NCI-H2081 (cell line): ENCODE measurements at places on chromosomes 4 and X.

DNA sequence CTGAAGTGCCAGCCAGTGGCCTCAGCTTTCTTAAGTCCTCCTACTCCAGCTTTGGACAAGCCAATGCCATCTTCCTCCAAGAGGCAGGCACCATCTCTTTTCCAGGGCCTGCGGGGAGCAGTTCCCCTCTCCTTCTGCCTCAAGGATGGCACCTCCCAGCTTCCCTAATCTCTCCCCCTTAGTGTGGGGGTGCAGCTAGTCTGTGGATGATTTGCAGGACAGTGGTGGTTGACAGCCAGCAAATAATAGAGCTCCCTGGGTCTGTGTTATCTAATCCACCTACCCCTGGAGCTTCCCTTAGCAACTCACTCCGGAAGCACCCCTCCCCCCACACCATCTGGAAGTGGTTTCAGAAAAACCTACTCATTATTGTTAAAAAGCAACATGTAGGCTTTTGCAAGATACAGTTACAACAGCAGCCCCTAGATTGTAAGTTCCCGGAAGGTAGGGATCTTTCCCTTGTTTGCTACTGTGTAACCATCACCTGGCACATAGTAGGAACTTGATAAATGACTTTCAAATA lies 247.1 kb downstream of the BCOR start:
- DNase-seq = peak; percentile 14

DNA sequence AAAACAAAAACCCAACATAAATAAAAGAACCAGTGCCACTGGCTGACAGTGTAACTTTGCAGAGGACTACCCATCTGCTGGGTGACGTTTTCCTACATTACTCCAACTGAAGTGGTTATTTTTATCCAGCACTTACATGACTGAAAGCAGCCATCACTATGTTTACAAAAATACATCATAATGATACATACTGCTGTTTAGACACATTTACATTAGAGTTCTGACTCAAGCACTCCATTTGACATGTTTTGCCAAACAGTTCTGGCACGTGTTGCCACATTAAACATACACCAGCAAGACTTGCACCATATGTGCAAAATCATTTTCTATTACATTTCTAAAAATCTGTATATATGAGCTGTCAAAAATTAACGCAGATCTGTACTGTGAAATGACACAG lies 39.6 kb downstream of the BEND4 start:
- DNase-seq = no peak

DNA sequence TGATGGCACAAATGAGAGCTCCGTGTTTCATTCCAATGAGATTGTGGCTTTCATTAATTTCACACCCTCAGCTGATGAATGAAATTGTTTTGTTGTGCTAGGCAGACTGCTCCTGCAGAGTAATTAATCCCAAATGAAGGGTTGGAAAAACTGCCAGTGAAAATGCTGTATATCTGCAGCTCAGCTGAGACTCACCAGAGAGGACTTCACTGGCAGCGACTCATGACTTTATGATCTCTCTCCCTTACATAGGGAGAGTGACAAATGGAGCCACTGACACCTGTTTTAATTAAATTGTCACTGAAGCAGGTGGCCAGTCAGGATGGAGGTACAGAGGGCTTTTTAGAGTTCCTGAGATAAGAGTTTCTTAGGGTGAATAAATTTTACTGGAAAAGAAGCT lies 24.8 kb downstream of the GRXCR1 start:
- peak; percentile 8 for DNase-seq

DNA sequence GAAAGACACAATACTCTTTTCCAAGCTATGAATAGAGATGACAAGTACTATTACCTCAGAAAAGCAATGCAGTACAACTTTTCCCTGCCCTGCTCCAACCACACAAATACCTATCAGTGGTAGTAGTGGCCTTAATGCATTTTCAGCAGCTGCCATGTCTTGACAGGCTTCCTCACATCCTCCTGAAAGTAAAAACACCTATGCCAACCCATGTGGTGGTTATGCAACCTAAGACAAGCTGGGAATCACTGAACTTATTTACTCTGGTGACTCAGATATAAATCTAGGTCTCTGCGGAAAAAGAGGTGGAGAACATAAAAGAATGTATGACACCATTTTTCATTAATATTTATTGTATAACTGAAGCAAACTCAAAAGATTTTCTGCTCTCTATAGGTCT lies 14.5 kb downstream of the WDFY3 start:
- no peak for DNase-seq

- DNase-seq = peak; percentile 34
Measured at GRCh38 chr4:169566021-169566818, 46.2 kb downstream of the NEK1 start.

DNA sequence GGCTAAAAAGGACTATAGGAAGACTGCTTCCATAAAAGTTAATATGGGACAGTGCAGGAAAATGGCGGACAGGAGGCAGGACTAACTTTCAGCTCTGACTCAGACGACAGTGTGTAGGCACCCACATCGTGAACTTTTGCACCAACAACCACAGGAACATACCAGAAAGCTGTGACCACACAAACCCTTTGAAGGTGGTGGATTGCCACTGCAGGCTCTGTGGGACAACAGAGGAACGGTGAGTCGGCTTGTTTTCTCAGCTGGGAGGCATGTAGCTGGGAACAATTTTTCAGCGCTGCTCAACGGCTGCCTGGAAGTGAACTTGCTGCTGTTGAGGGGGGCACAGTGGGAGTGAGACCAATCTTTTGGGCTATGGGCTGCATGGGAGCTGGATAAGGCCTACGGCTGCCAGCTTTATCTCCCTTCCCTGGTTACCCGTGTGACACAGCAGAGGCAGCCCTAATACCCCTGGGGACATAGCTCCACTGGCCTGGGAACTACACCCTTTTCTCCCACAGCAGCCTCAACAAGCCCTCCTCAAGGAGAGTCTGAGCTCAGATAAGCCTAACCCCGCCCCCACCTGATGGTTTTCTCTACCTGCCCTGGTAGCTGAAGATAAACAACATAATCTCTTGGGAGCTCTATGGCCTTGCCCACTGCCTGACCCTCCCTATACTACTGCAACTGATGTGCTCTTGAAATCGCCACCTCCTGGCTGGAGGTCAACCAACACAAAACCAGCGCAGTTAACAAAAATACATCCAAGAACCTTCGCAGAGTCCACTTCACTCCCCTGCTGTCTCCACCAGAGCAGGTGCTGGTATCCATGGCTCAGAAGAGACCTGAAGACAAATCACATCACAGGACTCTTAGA lies 1537.0 kb downstream of the C4orf33 start:
- DNase-seq = no peak

DNA sequence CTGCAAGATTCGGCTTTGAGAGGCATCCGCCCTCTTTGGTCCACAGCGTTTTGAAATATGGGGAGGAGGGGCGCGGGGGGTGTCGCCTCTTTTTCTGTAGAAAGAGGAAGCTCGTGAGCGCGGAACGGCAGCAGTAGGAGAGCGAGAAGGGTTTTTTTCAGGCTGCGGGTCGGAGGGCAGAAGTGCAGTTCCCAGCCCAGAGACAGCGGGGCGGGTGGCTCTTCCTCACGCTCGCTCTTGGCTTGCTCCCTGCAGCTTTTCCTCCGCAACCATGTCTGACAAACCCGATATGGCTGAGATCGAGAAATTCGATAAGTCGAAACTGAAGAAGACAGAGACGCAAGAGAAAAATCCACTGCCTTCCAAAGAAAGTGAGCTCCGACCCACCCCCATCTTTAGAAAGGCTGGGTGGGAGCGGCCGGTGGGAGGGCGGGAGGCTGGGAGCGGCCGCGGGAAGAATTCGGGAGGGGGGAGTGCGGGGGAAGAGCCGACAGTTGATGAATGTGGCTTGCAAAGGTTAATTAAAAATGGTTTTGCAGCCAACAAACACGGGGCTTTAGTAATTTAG lies 1.2 kb downstream of the TMSB4X start:
- peak; percentile 53 for DNase-seq

DNA sequence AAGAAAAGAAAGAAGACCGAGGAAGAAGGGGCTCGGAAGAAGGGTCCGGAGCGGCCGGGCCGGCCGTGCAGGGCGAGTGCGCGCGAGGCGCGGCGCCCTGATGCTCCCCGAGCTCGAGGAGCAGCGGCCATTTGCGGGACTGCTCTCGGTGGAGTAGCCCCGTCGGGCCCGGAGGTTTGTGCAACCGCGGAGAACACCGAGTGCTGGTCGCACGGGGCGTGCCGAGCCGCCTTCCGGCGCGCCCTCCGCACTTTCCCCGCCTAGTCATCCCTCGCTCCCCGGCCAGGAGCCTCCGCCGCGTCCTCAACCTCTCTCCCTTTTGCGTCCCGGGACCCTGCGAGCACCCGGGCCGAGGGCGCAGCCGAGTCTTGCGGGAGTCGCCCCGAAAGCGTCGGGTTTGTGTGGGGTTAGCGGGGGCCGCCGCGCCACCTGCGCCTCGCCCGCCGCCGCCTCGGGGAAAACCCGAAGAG lies 127.4 kb downstream of the LAS1L start:
- no peak for DNase-seq

DNA sequence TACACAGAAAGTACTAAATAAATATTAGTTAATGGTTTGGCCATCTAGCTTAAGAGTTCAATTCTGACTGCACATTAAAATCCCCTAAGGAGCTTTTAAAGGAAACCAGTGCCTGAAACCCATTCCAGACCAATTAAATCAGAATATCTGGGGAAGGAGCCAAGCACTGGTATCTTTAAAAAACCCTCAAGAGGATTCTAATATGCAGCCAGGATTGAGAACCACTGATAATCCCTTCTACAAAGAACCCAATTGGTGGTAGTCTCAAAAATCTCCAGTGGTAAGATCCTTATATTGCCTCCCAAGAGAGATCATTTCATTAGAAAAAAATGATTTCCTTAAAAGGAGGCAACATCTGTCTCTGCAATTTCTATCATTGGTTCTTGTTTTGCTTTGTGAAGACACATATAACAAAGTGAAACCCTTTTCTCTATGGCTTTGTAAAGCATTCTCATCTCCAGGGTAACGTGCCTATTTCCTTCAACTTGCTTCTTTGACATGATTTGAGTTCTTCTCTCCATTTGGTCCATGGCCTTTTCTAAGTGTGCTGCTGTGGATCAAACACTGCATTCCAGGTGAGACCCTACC lies 3.5 kb downstream of the GPR34 start:
- DNase-seq = no peak

DNA sequence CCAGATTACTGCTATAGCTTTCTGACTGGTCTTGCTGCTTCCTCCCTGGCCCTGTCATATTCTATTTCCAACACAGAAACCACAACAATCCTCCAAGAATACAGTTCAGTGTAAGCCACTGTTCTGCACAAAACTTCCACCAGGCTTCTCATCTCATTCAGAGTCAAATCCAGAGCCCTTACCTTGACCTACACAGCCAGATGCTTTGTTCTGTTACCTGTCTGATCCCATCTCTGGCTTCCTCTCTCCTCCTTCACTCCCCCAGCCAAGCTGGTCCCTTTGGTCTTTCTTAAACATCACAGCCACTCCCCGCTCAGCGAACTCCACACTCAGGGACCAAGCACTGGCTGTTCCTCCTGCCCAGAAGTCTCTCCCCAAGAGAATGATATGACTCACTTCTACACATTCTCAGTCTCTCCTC lies 84.8 kb upstream of the BMP2K start:
- no peak for DNase-seq

GRCh38 chr4:5812506-5813229 lies 80.2 kb downstream of the CRMP1 start:
- peak; percentile 62 for DNase-seq

DNA sequence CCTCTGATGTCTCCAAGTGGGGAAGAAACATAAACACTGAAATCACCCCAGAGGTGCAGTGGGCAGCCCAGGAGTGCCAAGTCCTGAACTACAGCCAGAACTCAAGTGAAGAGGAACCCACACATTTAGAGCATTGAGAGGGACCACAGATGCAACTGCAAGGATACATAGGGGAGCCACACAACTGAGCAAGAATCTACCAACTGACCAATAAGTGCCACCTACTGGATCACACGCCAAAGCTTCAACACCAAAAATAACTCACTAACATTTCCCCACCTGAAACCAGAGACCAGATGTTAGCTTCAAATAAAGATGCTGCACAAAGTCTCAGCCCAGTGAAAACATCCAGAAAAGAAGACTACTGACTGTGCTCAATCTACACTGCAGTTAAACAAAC lies 276.7 kb upstream of the GRIA3 start:
- no peak for DNase-seq

DNA sequence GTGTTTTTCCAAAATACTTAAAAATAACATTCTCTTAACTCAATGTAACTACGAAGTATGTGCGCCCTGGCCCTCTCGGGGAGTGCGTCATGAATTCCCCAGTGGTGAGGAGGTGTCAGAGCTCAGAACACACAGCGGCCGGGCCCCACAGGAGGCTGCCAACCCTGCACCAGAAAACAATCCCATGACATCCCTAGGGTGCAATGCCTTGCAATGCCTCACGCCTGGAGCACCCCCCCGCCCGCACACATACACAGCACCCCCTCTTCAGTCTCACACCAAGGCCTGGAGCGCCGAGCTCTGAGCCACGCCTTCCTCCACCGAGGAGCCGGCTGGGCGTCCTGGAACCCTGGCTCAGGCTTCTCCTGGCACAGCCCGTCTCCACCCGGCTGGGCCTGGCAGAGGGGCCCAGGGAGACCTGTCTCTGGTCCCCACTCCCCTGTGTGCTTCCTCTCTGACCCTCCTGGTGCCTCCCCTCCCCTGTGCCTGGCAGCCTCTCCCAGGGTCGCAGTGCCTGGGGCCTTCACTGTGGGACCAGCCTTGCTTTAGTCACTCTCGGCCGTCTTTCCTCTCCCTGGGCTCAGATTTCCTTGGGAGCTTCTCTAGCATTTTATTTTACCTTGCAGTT lies 108.2 kb upstream of the ADRA2C start:
- DNase-seq = no peak

GRCh38 chr4:100962698-100963097 lies 384.6 kb downstream of the PPP3CA start:
- no peak for DNase-seq

GRCh38 chr4:8719421-8719820 lies 126.9 kb downstream of the CPZ start:
- no peak for DNase-seq

DNA sequence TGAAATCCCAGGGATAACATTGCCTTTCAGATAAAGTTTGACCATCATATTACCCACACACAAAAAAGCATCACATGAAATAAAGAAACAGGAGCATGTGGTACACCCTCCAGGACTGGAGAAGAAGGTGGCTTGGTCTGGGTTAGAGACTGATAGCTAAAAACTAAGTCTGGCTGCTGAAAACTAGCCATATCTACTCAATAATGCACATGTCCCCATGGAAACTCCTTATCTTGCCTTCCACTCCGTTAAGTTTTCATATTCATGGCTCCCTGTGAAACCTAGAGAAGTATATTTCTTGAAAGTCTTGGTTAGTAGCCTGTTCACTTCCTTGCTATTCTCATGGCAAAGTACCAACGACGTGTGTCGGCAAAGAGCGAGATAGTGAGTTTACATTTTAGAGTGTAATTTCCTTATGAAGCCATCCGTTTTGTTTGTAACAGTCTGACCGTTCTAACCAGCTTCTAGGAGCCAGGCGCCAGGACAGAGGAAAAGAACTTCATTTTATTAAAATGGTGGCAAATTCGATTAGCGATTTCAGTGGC lies 6.7 kb upstream of the DCTD start:
- no peak for DNase-seq
